ENCODE measurements at places on chromosomes 4 and X.

DNA sequence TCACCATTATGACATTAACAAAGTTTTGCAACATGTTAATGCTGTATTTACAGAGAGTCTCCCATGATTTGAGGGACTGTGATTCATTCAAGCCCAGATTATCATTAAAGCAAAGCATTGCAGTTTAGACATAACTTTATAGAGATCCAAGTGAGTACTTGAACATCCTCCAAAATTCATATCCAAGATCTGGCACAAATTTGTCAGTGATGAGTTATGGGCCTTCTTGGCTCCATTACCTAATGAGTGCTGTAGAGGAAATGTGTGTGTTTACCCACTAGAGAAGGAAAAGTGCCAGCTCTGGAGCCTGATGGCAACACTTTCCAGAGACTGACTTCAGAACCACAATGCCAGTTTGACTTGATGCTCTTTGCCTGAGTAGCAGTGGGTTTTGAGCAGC lies 432.3 kb downstream of the GALNTL6 start:
- DNase-seq: no peak

GRCh38 chr4:4866124-4866865 lies 6.8 kb downstream of the MSX1 start:
- DNase-seq: no peak

GRCh38 chr4:165718660-165719059 lies 154.4 kb upstream of the TLL1 start:
- DNase-seq: no peak

GRCh38 chr4:11878241-11878640 lies 449.5 kb upstream of the HS3ST1 start:
- DNase-seq: no peak

DNA sequence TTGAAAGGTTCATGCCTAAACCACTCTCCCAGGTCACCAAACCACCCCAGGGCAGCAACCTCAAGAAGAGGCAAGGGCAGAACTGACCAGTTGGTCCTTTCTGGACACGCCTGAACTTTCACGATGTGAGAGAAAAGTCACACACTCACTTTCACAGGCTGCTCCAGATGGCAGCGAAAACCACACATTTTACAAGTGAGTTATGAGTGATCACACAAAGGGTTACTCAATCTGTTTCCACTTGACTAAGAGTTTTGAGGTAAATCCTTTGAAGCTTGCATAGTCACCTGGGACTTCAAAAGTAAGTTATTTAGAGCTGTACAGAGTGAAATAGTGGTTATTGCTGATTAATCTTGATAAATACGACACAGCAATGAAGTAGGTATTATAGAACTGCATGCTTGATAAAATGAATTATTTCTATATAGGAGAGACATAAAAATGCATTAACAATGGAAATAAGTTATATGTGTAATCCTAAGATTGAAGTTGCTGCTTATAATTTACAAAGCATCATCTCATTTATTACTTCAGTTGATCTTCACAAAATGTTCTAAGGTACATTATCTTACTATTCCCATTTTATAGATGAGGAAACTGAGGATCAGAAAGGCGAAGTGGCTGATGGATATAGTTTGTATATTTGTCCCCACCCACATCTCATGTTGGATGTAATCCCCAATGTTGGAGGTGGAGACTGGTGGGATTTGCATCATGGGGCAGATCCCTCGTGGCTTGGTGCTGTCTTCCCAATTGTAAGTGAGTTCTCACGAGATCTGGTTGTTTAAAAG lies 103.0 kb upstream of the KLF3 start:
- peak; percentile 32 for DNase-seq

Data from stimulated activated CD8-positive, alpha-beta memory T cell treated with anti-CD3 and anti-CD28 coated beads, Interleukin-4, amount 100 ng/mL, for 48 hours (primary cell).